ENCODE measurements at places on chromosomes 7 and 10. TPM values are rescaled to one million over a fixed set of nuclear protein-coding genes. Genes with fewer than 3 reads are reported as not detected.

The GPR158 gene
- 0.49 TPM for total RNA-seq

The LRIT1 gene
- total RNA-seq, result not detected

The ZNF727 gene
- not detected for total RNA-seq

The MYL10 gene
- not detected for total RNA-seq

The NME8 gene
- total RNA-seq, result not detected

The CCNJ gene
- total RNA-seq, result 4.5 TPM

The PI4K2A gene
- 10.1 TPM for total RNA-seq

The SNX10 gene
- total RNA-seq, result 2.5 TPM

The ADAM12 gene
- total RNA-seq, result 82.7 TPM

The EGR2 gene
- 0.90 TPM for total RNA-seq

The CNTNAP2 gene
- total RNA-seq, result not detected

The ARHGAP22 gene
- 60.2 TPM for total RNA-seq

All from fibroblast of the aortic adventitia (primary cell).